ENCODE measurements at places on chromosomes 2 and 18.

- no peak for DNase-seq
- no peak overlapping the region for H3K27ac ChIP-seq
- no peak overlapping the region for H3K4me3 ChIP-seq
- no peaks in the 10 kb centered on the region for H3K36me3 ChIP-seq
- H3K4me1 ChIP-seq = no peaks in the 10 kb centered on the region
These were observed 358.7 kb upstream of the TNP1 start for GRCh38 chr2:217218269-217219163.

DNA sequence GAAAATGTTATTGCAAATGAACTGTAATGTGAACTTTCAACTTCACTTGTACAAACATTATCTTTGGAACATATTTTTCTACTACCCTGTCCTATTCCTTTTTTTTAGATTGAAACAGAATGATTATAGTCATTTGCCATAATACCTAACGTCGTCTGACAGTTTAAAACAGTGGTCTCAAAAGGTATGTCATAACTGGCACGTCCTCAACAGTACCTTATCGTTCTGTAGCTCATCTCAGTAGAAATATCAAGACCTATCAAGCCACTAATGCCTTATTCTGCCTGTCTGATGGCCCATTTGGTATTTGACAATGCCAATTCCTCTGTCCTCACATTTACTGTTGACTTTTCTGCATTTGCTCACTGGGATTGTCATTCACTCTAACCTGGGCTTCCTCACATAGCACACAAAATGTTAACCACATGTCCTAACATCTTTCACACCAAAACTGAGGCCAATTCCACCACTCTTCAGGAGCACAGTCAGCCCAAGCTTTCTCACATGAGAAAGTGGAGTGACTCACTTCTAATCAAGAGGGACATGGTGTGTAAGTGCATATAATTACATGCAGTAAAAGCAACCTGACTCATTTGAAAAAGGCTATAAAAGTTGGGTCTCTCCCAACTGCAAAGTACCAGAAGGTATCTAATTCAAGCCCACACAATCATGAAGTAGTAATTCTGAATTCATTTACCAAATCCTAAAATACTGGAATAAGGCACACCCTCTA lies 34.8 kb downstream of the DNER start:
- no peaks in the 10 kb centered on the region for H3K27me3 ChIP-seq
- no peak overlapping the region for H3K27ac ChIP-seq
- H3K4me3 ChIP-seq = no peak overlapping the region
- peaks cover 3% of the 10 kb centered on the region for H3K36me3 ChIP-seq

DNA sequence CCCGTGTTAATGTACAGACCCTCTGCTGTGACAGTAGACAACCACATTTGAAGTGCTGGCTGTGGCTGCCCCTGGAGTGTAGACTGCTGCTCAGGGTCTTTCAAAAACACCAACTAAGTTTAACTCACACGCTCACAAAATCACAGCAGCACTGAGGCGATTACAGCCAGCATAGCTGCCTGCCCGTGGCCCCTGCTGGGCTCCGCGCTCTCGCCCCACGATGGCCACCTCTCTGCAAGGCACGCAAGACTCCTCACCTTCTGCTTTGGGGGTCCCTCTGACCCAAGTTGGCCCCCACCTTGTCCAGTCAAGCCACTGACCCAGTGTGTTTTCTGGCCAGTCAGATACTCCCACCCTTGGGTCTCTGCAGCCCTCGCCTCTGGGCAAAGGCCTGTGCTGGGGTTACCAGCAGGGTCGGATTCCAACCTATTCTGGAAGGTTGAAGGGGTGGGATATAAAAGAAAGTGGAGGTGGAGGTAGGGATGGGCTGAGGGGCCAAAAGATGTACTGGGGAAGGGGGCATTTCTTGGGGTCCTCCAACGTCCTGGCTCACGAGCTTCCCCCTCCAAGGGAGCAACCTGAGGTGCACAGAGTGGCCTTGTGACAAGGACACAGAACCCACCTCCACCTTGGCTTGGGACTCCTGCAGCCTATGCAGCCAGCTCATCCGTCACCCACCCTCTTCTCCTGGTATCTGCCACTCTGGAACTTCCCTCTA lies 2.9 kb upstream of the B3GNT7 start:
- no peak overlapping the region for H3K27ac ChIP-seq
- no peak for DNase-seq
- peaks cover 12% of the 10 kb centered on the region for H3K36me3 ChIP-seq
- peaks cover 27% of the 10 kb centered on the region for H3K27me3 ChIP-seq
- H3K4me1 ChIP-seq = peaks cover 67% of the 10 kb centered on the region

DNA sequence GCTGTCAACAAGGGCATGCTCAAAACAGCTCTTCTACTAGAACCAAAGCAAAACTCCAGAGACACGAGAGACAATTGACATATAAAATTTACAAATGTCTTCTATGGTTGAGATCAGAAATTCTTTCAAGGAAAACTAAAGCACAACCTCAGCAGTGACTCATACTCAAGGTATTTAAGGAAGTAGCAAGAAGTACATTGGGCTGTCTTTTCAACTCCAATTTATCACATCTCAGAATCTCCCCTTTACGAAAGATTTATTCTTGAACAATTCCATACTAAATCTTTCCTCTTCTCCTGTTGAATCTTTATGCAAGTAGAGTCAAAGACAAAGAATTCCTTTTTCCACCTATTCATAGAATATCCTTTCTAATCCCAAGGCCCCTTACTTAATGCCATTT lies 324.0 kb downstream of the IRS1 start:
- H3K4me1 ChIP-seq = no peaks in the 10 kb centered on the region
- no peaks in the 10 kb centered on the region for H3K36me3 ChIP-seq
- no peak overlapping the region for H3K4me3 ChIP-seq
- H3K27me3 ChIP-seq = no peaks in the 10 kb centered on the region

- H3K4me1 ChIP-seq = peaks cover 77% of the 10 kb centered on the region
- peak; percentile 69 for DNase-seq
These were observed 28.8 kb downstream of the SH3BP4 start for GRCh38 chr2:234980451-234981187.

DNA sequence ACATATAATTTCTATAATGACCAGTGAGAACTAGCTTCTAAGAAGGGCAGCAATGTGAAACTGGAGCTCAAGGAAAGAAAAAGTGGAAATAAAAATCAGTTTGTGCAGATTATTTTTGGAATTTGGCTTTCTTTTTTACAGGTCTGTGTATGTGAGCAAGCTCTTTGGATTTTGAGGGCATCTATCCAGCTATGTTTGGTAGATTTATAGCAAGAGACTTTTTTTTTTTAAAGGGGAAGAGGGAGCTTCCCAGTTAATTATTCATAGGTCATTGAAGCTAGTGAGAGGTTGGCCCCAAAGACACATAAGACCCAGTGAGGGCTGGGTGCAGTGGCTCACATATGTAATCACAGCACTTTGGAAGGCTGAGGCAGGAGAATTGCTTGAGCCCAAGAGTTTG lies 24.0 kb upstream of the COLEC12 start:
- no peaks in the 10 kb centered on the region for H3K27me3 ChIP-seq
- no peaks in the 10 kb centered on the region for H3K36me3 ChIP-seq
- no peak for DNase-seq

- H3K4me3 ChIP-seq = no peak overlapping the region
- peaks cover 6% of the 10 kb centered on the region for H3K4me1 ChIP-seq
- DNase-seq = peak; percentile 35
- H3K27me3 ChIP-seq = peaks cover 35% of the 10 kb centered on the region
These were observed 7.1 kb downstream of the NEUROD1 start for GRCh38 chr2:181673173-181673572.

GRCh38 chr2:147980940-147981528 lies 39.5 kb downstream of the ORC4 start:
- no peak overlapping the region for H3K4me3 ChIP-seq
- no peak for DNase-seq
- no peaks in the 10 kb centered on the region for H3K27me3 ChIP-seq

GRCh38 chr2:24046599-24046929 lies 627 bp downstream of the WDCP start:
- H3K4me1 ChIP-seq = peaks cover 15% of the 10 kb centered on the region
- DNase-seq = no peak
- peak overlapping the region; percentile 89 for H3K4me3 ChIP-seq
- no peaks in the 10 kb centered on the region for H3K36me3 ChIP-seq

DNA sequence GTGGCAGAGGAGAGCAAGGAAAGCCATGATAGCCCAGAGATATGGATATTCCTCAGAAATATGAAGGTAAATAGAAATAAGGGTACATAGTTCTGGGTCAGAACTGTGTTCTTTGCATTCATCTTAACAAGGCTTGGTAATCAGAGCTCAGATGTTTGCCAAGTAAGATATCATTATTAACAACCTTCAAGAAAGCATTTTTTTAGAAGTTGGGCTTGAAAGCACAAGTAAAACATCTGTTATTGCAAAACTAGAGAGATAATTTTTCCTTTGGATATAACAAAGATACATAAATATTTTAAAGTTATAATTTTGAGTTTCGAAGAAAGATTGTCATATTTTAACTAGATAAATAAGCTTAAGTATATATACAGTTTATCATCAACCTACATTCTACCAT lies 171.4 kb downstream of the ZNF804A start:
- no peaks in the 10 kb centered on the region for H3K27me3 ChIP-seq
- no peaks in the 10 kb centered on the region for H3K36me3 ChIP-seq
- no peak overlapping the region for H3K4me3 ChIP-seq
- no peak overlapping the region for H3K27ac ChIP-seq
- no peak for DNase-seq

DNA sequence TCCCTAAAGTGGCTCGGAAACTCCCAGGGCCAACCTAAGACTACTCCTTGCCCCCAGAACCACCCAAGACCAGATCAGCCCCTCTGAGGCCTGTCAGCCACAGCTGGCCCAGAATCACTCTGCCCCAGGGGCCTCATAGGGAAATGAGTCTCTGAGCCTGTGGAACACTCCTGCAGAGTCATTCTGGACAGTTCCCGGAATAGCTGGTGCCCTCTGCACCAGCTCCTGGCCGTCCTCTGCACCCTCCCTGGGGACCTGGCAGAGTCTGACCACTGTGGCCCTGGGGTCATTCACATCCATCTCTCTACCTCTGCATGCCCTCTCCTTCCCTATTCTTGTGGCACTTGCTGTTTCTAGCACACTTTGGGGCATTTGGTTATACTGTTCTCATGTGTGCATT lies 14.6 kb upstream of the TMEM214 start:
- peaks cover 20% of the 10 kb centered on the region for H3K4me1 ChIP-seq
- no peak for DNase-seq
- H3K27me3 ChIP-seq = no peaks in the 10 kb centered on the region
- H3K36me3 ChIP-seq = peaks cover 11% of the 10 kb centered on the region
- no peak overlapping the region for H3K4me3 ChIP-seq

GRCh38 chr2:122491011-122491410 lies 735.6 kb downstream of the TSN start:
- no peaks in the 10 kb centered on the region for H3K36me3 ChIP-seq
- no peaks in the 10 kb centered on the region for H3K4me1 ChIP-seq
- H3K4me3 ChIP-seq = no peak overlapping the region

DNA sequence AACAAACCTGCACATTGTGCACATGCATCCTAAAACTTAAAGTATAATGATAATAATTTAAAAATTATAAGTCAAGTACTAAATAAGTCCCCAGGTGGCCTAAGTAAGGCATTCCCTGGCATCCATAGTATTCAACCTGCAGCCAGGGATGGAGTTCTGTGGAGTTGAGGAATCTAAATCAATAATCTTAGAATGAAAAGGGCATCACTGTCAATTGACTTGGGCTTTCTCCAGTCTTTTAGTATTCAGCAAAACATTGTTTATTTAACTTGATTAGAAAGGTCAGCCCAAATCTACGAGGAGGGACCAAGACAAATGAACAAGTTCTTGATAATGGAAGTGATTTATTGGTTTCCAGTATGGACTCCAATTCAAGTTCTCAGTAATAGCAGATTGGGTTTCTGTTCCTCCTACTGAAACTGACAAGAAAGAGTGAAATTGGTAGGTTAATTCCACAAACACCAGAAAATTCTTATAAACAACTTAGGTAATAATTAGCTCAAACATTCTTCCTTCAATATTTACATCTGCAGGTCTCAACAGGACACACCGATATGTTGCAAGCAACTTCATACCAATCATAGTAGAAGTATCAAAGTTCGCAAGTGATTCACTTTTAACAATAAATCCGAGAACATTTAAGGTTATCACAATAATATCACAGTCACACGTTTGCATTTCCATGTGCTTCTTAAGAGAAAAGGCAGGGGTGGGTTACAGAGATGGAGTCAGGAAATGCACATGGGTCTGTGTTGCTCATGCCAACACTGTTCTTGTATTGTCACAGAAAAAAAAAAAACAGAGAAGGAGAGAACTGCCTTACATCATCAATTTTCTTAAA lies 51.7 kb upstream of the EHBP1 start:
- no peaks in the 10 kb centered on the region for H3K4me1 ChIP-seq
- H3K27ac ChIP-seq = no peak overlapping the region
- DNase-seq = no peak

GRCh38 chr2:25160376-25160775 lies 8.0 kb downstream of the POMC start:
- H3K36me3 ChIP-seq = peaks cover 18% of the 10 kb centered on the region
- no peak overlapping the region for H3K27ac ChIP-seq
- H3K4me1 ChIP-seq = peaks cover 12% of the 10 kb centered on the region
- H3K27me3 ChIP-seq = peaks cover 22% of the 10 kb centered on the region
- DNase-seq = no peak
- H3K4me3 ChIP-seq = no peak overlapping the region

GRCh38 chr2:168658706-168659105 lies 143.7 kb upstream of the NOSTRIN start:
- no peak overlapping the region for H3K27ac ChIP-seq
- no peaks in the 10 kb centered on the region for H3K36me3 ChIP-seq
- H3K4me1 ChIP-seq = peaks cover 6% of the 10 kb centered on the region
- no peak overlapping the region for H3K4me3 ChIP-seq
- no peak for DNase-seq
- no peaks in the 10 kb centered on the region for H3K27me3 ChIP-seq

- no peaks in the 10 kb centered on the region for H3K4me1 ChIP-seq
- H3K4me3 ChIP-seq = no peak overlapping the region
- H3K27me3 ChIP-seq = no peaks in the 10 kb centered on the region
- no peak overlapping the region for H3K27ac ChIP-seq
These were observed 14.4 kb downstream of the PHLPP1 start for GRCh38 chr18:62729487-62730386.

GRCh38 chr2:214103276-214104001 lies 307.4 kb upstream of the VWC2L start:
- H3K36me3 ChIP-seq = no peaks in the 10 kb centered on the region
- H3K4me1 ChIP-seq = no peaks in the 10 kb centered on the region
- no peak overlapping the region for H3K27ac ChIP-seq
- no peak overlapping the region for H3K4me3 ChIP-seq
- H3K27me3 ChIP-seq = no peaks in the 10 kb centered on the region

DNA sequence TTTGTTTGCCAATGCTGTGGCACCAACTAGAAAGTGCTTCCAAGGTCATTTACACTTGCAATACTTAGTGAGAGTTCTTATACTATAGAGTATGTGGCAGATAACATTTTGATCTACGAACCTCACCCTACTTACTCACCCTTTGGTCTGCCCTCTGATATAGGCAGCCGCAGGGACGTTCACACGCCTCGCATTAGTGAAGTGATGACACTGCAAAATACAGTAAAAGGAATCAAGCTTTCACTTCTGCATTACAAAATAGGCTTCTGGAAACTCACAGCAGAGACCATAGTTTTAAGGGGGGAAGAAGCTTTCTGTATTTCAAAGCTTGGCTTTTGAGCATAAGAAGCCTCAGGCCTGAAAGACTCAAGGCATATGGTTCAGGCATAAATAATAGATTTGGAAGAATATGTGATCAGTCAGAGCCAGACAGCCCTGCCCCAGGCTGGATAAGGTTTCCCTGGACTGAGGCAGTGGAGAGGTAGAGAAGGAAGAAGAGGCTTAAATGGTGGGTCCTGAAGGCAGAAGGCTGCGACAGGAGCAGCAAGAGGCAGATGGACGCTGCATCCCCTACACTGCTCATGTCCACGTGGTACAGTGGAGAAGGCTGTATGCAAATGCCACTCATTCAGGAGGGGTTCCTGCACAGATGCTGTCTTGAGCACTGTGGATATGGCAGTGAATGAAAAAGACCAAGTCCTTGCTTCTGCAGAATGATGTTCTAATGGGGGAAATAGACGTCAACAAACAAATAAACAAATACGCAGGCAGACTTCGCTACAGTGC lies 63.1 kb downstream of the FECH start:
- no peaks in the 10 kb centered on the region for H3K4me1 ChIP-seq
- no peaks in the 10 kb centered on the region for H3K27me3 ChIP-seq
- H3K36me3 ChIP-seq = no peaks in the 10 kb centered on the region
- H3K4me3 ChIP-seq = no peak overlapping the region

Data from spinal cord (tissue), 10 donors.